H9 (cell line): ENCODE measurements at places on chromosomes 13 and 19. TPM values are rescaled to one million over a fixed set of nuclear protein-coding genes. Genes with fewer than 3 reads are reported as not detected.

GRCh38 chr19:51777570-51778462 is 16.8 kb downstream of the FPR2 start:
- DNase-seq: peak; percentile 72
- no peak overlapping the region for H3K4me3 ChIP-seq
- H3K27ac ChIP-seq: no peak overlapping the region
- H3K27me3 ChIP-seq: no peaks in the 10 kb centered on the region

DNA sequence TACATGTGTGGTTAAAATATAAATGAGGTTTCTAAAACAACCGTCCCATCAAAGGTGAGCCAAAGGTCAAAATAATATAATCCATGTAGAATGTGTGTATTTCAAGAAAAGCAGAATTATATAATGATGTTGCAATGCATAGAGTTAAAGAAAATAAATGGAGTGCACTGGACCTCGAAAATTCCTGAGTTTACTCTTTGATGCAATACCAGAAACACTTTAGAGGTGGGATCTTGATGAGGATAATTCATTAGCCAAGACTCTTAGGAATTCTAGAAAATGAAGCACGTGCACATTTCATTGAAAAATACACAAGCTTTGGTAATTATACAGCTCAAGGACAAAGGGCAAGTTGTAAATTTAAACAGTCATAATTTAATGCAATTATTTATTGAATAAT is 508.9 kb upstream of the ARGLU1 start:
- no peaks in the 10 kb centered on the region for H3K27me3 ChIP-seq
- no peak overlapping the region for H3K4me3 ChIP-seq
- H3K27ac ChIP-seq: no peak overlapping the region

GRCh38 chr19:17946965-17947784 is 14.4 kb downstream of the CCDC124 start:
- 0 out of 2 replicates have a peak, but pooled peaks cover 1% of the 10 kb centered on the region for H3K4me1 ChIP-seq
- H3K36me3 ChIP-seq: peaks cover 4% of the 10 kb centered on the region
- H3K27ac ChIP-seq: no peak overlapping the region

- H3K4me3 ChIP-seq: no peak overlapping the region
- H3K36me3 ChIP-seq: peaks cover 7% of the 10 kb centered on the region
- H3K27me3 ChIP-seq: no peaks in the 10 kb centered on the region
- DNase-seq: no peak
Observed at GRCh38 chr13:114068656-114069318, 63.6 kb downstream of the RASA3 start.

- H3K36me3 ChIP-seq: no peaks in the 10 kb centered on the region
- DNase-seq: no peak
- H3K4me3 ChIP-seq: no peak overlapping the region
- H3K4me1 ChIP-seq: no peaks in the 10 kb centered on the region
- no peak overlapping the region for H3K27ac ChIP-seq
Observed at GRCh38 chr19:10946958-10947657, 13.7 kb upstream of the SMARCA4 start.

GRCh38 chr19:45607071-45608029 is 5.3 kb upstream of the GPR4 start:
- peak overlapping the region; percentile 63 for H3K4me3 ChIP-seq
- no peak overlapping the region for H3K27ac ChIP-seq
- peak; percentile 90 for DNase-seq
- H3K36me3 ChIP-seq: peaks cover 20% of the 10 kb centered on the region
- H3K27me3 ChIP-seq: no peaks in the 10 kb centered on the region; the same call in 1 of the 2 replicates

- no peaks in the 10 kb centered on the region for H3K4me1 ChIP-seq
- no peak for DNase-seq
- no peak overlapping the region for H3K4me3 ChIP-seq
- H3K27ac ChIP-seq: no peak overlapping the region
- H3K36me3 ChIP-seq: no peaks in the 10 kb centered on the region
Observed at GRCh38 chr13:90447734-90448101, 899.8 kb upstream of the MIR17HG start.

DNA sequence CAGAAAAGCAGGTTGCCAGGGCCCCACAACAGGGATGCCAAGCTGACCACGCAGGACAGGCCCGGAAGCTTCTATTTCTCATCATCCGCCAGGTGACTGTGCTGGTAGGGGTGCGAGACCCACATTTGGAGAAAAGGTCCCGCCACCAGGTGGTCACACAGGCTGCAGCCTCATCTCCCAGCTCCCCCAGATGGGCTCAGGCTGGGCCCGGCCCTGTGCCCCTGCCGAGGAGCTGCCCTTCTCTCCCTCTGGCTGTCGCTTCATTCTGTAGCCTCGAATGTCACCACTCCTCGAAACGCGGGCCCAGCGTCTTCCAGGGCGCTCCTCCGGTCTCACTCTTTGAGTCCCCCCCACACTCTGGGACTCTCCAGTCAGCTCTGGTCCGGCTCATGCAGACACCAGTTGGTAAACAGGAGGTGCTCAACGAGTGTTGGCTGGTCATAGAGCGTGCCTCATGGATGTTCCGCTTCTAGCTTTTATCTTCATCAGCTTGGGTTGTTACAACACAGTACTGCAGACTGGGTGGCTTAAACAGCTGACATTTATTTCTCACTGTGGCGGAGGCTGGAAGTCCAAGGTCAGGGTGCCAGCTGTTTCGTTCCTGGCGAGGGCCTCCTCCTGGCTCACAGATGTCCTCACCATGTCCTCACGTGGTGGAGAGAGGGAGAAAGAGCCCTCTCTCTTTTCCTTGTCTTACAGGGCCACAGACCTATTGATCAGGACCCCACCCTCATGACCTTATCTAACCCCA is 87.1 kb downstream of the TEX29 start:
- H3K27ac ChIP-seq: no peak overlapping the region
- H3K36me3 ChIP-seq: no peaks in the 10 kb centered on the region
- no peak for DNase-seq
- no peaks in the 10 kb centered on the region for H3K27me3 ChIP-seq

GRCh38 chr19:23403581-23404324 is 8.5 kb upstream of the ZNF91 start:
- no peaks in the 10 kb centered on the region for H3K4me1 ChIP-seq
- H3K36me3 ChIP-seq: peaks cover 76% of the 10 kb centered on the region
- H3K27me3 ChIP-seq: no peaks in the 10 kb centered on the region
- H3K4me3 ChIP-seq: no peak overlapping the region; the same call in 2 of the 3 replicates

- no peaks in the 10 kb centered on the region for H3K27me3 ChIP-seq
- H3K36me3 ChIP-seq: no peaks in the 10 kb centered on the region
- H3K27ac ChIP-seq: no peak overlapping the region
- H3K4me3 ChIP-seq: no peak overlapping the region
- DNase-seq: no peak
Observed at GRCh38 chr13:74273581-74273980, 139.4 kb upstream of the KLF12 start.

DNA sequence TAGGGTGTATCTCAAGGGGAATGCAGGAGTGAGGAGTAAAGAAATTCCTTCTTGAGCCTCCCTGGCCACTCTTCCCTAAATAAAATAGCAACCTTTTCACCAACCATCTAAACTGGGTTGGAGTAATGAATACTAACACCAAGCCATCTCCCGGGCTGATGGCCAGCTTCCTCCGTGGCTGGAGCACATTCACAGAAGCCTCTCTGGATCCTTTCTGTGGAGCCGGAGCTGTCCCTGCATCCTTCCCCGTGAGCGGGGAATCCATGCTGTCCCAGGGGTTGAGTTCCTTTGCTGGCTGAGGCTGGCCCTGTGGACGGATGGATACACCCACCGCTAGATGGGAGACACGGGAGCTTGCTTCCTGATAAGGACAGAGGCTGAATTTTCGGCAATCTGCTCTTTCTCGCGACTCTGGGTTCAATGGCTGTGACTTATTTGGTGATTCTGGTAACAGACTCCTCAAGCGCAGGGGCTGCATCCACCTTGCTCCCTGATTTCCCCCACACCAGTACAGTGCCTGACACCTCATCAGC is 370.3 kb downstream of the ZNF536 start:
- DNase-seq: no peak
- H3K27me3 ChIP-seq: no peaks in the 10 kb centered on the region
- H3K4me3 ChIP-seq: no peak overlapping the region
- no peaks in the 10 kb centered on the region for H3K4me1 ChIP-seq

DNA sequence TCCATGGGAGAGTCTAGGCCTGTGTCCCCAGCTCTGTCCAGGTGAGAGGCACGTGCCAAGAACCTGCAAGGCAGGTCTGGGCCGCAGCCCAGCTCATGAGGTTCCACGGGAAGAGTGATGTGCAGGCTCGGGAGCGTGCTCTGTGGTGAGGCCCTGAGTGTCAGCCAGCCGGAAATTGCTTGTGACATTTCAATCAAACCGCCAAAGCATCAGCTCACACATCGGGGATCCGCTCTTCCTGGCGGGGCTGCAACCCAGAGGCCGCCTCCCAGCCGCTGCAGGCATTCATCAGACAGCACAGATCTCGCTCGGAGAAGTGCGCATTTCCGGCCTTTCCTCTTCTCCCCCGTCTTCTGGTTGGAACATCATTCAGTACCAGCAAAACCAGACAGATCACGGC is 109.3 kb downstream of the KDM4B start:
- H3K27me3 ChIP-seq: peaks cover 2% of the 10 kb centered on the region; the same call in 1 of the 2 replicates
- no peak for DNase-seq
- no peak overlapping the region for H3K4me3 ChIP-seq
- H3K27ac ChIP-seq: no peak overlapping the region

DNA sequence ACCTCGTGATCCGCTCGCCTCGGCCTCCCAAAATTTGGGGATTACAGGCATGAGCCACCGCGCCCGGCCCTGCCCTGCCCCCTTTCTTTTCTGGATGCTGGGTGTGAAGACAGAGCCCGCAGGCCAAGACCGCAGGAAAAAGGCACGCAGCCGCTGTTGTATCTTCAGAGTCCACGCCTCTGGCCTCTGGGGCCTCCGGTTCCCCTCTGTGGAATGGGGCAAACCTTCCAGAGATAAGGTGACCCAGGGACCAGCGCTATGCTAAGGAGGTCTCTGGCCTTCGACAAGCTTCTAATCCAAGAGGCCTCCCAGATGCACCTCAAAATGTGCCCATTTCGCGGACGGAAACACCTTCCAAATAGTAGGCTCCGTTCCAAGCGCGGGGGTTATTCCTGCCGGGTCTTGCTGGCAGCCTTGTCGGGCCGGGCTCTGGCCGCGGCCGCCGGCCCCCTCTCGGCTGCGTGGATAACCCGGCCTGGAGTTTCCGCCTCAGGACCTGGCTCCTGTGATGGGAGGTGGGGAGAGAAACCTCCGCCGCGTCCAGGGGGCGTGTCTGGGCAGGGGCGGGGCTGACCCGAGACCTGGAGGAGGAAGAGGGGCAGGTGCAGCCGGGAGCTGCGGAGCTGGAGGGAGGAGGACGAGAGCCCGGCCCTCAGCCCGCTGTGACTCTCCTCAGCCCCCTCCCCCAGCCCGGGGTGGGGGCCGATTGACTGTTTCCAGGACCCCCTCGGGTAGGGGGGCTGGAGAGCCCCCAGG is 13.1 kb downstream of the TJP3 start:
- no peak overlapping the region for H3K27ac ChIP-seq
- no peaks in the 10 kb centered on the region for H3K36me3 ChIP-seq
- DNase-seq: peak; percentile 98
- H3K4me3 ChIP-seq: peak overlapping the region; percentile 71
- no peaks in the 10 kb centered on the region; the same call in 1 of the 2 replicates for H3K4me1 ChIP-seq

Gene KIRREL2
- 3.1 and 3.6 TPM in 2 replicates for total RNA-seq

Gene IGFL3
- not detected in 2 replicates for total RNA-seq

Gene ZNF382
- 10.8 TPM in 2 replicates for total RNA-seq

Gene SLITRK5
- 0.09 TPM in 2 replicates for total RNA-seq

Gene CCDC61
- total RNA-seq: 15.9 and 16.9 TPM in 2 replicates

Gene PCSK4
- 5.8 and 9.1 TPM in 2 replicates for total RNA-seq

Gene FXYD5
- 83.7 and 100 TPM in 2 replicates for total RNA-seq
